Cardiac muscle cell (in vitro differentiated cells and primary cell): ENCODE measurements at places on chromosomes 5 and 9. TPM values are rescaled to one million over a fixed set of nuclear protein-coding genes. Genes with fewer than 3 reads are reported as not detected.

Gene PCDHGB7
- total RNA-seq, result 11.3 and 19.9 TPM in 2 replicates

Gene SPAAR
- 0.07 and 0.09 TPM in 2 replicates for total RNA-seq

Gene SGCD
- 1.3 and 1.9 TPM in 2 replicates for total RNA-seq

Gene DENND4C
- 35.6 and 51.0 TPM in 2 replicates for total RNA-seq

Gene BTNL3
- total RNA-seq, result not detected in 2 replicates

Gene LIFR
- 21.4 and 35.6 TPM in 2 replicates for total RNA-seq

Gene MARCOL
- not detected in 2 replicates for total RNA-seq

Gene CCDC171
- total RNA-seq, result 2.9 and 4.5 TPM in 2 replicates

Gene PCDHGB2
- 2.7 and 3.0 TPM in 2 replicates for total RNA-seq

Gene SPEF2
- 2.2 and 5.7 TPM in 2 replicates for total RNA-seq

Gene NRG2
- total RNA-seq, result 16.5 and 20.7 TPM in 2 replicates

Gene GLRA1
- total RNA-seq, result not detected in 2 replicates

Gene SMC5
- 8.5 and 15.3 TPM in 2 replicates for total RNA-seq

Gene SHC3
- 0.27 and 0.53 TPM in 2 replicates for total RNA-seq

Gene GDA
- total RNA-seq, result 0.18 and 0.21 TPM in 2 replicates

- no peak for DNase-seq
These were observed 68.4 kb downstream of the SCAI start for GRCh38 chr9:125074976-125075375.

DNA sequence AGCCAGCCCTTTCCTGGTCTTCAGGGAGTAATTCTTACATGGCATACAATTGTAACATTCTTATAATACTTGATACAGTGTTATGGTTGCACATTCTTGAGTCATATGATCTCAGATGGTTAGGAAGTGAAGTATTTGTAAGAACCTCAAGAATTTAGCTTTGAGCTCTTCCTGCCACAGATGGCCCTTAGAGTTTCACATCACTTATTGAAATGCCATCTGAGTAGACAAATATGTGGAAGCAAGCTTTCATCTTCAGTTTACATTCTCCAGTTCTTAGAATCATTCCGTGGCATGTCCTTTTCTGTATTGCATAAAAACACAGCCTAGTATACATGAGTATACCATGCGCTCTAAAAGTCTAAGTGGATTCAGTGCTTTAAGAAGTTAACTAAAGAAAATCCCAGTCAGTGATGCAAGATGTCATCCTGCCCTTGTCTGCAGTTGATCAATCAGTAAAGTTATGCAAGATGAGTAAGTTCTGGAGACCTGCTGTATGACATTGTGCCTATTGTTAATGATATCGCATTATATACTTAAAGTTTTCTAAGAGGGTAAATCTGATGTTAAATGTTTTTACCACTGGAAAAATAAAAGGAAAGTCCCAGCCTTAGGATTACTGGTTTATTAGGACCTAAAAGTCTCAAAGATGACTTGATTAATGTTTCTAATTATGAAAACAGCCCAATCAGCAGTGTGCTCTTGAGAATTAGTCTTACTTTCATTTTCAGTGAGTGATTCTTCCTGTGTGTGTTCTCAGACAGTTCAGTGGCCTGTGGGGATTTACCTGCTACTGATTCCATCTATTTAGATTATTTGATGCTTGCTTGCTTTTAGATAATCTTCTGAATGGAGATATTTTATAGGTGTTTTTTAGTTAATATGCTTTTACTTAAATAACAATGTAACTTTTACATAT, 29.4 kb downstream of the RHOBTB3 start:
- DNase-seq, result peak; percentile 94

GRCh38 chr5:150502106-150502505, 5.8 kb upstream of the NDST1 start:
- no peak for DNase-seq

DNA sequence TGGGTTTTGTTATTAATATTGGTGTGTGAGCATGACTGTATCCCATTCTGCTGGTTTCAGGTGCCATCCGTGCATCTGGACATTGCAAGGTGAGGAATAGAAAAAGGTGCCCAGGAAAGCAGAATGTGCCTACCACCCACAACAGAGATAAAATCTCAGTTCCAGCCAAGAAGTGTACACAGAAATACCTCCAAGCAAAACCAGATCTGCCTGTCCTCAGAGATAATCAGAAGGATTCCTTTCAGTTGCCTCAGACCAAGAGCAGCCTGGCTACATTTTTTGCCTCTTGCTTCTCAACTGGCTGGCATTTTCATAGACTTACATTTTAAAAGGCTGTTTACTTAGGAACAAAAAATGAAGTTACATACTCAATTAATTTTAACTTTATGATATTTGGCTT, 12.1 kb upstream of the ABLIM3 start:
- no peak for DNase-seq

DNA sequence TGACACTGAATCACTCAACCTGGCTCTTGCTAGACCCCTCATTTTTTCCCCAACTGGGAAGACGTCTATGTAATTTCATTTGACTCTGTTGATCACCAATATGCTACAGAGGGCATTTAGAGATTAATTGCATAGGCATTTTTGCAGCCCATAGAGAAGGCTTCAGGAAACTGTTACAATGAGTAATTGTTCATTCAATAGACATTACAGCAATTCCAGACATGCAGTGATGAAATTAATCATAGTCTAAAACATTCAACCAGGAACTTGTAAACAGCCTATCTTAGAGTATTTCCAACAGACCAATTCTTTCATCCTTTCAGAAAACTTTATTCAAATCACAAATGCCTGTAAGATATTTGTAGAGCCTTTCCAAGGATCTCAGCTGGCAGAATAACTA, 122.3 kb downstream of the MARCHF11 start:
- no peak for DNase-seq

- DNase-seq, result no peak
These were observed 43.0 kb downstream of the LHFPL2 start for GRCh38 chr5:78605611-78606010.

DNA sequence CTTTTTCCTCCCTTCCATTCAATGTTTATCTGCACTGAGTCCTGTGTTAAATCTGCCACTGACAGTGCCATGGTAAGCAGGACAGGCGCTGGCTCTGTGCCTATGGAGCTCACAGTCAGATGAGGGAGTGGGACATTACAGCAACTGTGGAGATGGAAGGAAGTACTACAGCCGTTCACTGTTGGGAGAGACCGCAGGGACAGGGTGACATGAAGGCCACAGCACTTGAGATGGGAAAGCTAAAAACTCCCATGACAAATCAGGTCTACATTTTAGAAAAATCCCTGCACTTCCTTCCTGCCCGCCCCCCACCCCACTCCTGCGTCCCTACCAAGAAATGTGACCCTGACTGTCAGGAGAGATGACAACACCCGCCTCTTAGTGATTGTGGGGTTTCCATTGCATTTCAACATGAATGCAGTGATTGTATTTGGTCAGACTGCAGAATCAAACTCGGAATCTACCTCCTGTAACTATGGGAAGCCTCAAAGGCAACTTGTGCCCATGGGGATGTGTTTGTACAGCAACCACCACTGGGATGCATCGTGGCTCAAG, 56.4 kb downstream of the GTF3C4 start:
- DNase-seq, result no peak

DNA sequence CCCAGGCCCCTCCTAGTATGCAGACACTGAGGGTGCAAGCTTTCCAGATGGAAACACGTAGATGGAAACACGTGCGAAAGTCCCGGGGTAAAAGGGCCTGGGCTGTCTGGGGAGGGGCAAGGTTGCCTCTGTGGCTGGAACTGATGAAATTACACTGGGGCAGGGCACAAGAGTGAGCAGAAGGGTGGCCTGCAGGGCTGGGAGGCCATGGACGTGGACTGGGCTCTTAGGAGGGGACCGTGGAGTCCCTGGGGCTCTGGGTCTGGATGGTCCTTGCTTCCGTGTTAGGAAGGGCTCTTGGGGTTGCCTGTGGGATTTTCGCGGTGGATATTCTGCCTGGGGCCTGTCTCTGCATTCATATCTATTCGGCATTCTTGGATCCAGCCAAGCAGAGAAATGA, 63.3 kb downstream of the IRX1 start:
- no peak for DNase-seq

DNA sequence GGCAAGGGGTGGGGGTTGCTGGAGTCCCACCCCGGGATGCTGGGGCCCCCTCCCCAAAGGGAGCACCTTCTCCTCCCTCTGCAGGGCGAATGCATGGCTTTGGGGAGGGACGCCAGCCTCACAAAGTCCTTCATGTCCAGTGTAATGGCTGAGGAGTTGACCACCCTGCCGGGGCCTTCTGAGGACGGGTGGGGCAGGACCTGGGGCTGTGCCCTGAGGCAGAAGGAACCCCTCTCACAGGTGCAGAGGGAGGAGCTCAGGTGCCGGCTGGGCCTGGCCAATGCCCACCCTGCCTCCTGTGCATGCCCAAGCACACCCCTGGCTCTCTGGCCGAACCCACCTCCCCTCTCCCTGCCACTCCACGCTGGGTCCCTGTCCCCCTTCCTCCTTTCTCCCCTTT, 64.3 kb upstream of the RNU6ATAC start:
- DNase-seq, result no peak

DNA sequence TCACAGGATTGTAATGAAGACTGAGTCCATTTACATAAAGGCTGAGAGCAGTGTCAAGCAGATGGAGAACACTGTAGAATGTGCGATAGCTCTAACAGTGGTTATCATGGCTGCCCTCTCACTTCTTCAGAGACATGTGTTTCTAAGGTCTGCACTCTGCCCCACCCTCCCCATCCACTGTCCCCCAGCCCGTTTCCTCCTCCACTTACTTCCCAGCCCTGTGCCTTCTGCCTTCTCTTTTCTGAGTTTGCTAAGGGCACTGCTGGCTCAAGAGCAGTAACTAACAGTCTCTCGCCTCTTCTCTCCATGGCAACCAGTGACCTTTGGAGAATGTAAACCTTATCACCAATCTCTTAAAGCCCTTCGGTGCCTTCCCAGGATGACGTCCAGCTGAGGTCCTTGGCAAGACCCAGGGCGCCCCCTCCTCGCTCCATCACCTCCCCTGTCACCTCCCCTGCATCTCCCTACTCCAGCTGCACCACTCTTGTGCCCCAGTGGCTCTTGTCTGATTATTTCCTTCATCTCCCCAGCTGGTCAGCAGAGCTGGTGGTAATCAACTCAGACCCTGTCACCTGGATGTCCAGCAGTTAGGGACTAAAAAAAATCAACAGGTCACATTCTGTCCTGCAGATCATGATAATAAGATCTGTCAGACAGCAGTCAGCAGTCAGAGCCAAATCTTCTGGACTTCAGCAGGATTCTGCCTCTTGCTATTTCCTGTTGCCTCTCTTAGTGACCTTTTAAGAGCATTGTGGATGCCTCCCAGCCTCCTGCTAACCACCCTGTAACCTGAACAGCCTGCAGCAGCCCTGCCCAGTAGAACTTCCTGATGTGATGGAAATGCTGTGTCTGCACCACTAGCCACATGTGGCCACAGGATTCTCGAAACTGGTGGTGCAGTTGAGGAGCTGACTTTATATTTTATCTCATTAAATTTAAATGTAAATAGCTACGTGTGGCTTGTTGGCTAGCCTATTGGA, 9.0 kb downstream of the FXN start:
- DNase-seq, result peak; percentile 71

GRCh38 chr5:172834415-172835289, 601 bp downstream of the ERGIC1 start:
- DNase-seq, result peak; percentile 34

GRCh38 chr9:106868565-106868964, 5.6 kb downstream of the ZNF462 start:
- no peak for DNase-seq

- peak; percentile 2 for DNase-seq
These were observed 63.8 kb downstream of the SMIM15 start for GRCh38 chr5:61098251-61098995.

DNA sequence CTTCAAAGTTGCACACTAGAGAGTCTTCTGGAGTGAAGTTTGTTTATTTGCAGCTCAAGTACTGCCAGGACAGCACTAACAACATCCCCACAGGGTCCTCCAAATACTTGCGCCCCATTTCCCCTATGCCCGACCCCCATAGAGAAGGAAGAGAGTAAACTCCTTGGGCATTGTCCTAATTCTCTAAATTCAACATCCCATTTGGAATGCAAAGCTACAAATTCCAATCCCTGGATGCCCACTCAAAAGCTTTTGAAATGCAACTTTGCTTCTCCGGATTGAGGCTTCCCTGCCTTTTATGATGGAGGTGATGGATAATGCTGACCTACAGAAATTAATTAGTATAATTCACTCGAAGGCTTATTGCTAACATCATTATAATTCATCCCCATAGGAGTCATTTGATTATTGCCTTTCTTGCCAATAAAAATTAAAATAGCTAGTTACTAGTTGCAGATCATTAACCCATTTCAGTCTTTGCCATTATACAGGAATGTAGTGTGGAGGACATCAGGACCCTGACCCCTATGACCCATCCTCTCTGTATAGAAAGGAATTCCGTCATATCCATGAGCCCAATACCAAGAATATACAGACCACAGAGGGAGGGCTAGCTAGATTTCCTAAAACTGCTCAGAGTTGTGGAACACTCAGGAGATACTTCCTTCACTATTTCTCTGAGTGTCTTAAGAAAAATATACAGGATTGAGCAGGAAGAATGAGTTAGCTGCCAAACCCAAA, 277.6 kb downstream of the ZNF608 start:
- no peak for DNase-seq

- peak; percentile 26 for DNase-seq
These were observed 520 bp downstream of the PCDH12 start for GRCh38 chr5:141957367-141957996.

DNA sequence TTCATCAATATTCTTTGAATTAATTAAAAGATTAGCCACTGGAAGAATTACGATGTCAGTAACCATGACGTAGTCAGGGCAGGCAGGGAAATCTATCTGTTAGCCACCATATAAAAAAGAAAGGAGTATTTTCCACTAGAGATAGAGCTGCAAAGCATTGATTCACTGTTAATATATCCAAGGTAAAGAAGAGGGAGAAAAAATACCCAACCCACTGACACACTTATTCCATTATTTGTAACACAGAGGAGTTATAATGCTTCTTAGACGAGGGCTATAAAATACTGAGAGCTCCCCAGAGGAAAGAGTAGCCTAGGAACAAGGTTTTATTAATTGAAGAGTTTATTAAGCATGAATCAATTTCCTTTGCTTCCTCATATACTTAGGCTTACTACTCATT, 382.2 kb upstream of the CDH6 start:
- DNase-seq, result no peak

- no peak for DNase-seq
These were observed 49.0 kb upstream of the FBXW11 start for GRCh38 chr5:172055421-172055820.

GRCh38 chr5:173680660-173681242, 64.3 kb upstream of the BOD1 start:
- no peak for DNase-seq

GRCh38 chr9:105439428-105439827, 8.4 kb upstream of the FSD1L start:
- no peak for DNase-seq

GRCh38 chr9:97629156-97629555, 4.0 kb downstream of the TSTD2 start:
- no peak for DNase-seq

GRCh38 chr9:87236546-87236945, 261.1 kb upstream of the DAPK1 start:
- DNase-seq, result no peak

DNA sequence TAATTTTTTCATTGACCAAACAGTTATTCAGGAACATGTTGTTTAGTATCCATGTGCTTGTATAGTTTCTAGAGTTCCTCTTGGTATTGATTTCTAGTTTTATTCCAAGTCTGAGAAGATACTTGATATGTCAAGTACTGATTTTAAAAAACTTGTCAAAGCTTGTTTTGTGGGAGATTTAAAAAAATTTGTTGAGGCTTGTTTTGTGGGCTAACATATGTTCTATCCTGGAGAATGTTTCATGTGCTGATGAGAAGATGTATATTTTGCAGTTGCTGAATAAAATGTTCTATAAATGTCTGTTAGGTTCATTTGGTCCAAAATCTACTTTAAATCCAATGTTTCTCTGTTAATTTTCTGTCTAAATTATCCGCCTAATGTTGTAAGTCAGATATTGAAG, 1065.1 kb upstream of the WWC1 start:
- no peak for DNase-seq

GRCh38 chr5:117741655-117742206, 1167.1 kb upstream of the SEMA6A start:
- DNase-seq, result no peak
